CD4-positive, alpha-beta memory T cell (primary cell): ENCODE measurements at places on chromosomes 3 and 15.

- no peak for DNase-seq
These were observed 116.3 kb upstream of the MEF2A start for GRCh38 chr15:99449514-99449913.

GRCh38 chr3:28940530-28940929 is 340.3 kb upstream of the RBMS3 start:
- no peak for DNase-seq

DNA sequence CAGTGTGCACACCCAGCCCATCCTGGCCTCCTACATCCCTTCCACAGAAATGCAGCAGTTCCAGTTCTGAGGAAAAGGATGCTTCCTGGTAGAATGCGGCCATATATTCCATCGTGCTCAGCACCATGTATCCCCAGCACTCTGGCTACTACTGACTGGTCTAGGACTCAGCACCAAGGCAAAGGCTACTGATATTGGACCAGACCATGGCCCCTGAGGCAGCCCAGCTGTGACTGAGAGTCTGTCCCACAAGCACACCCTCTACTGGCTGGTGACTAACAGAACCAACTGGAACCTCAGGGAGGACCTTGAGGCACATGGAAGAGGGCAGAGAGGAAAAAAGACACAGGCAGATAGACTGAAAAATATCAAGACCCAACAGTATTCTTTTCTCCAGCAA is 30.0 kb downstream of the TARS3 start:
- DNase-seq = no peak

DNA sequence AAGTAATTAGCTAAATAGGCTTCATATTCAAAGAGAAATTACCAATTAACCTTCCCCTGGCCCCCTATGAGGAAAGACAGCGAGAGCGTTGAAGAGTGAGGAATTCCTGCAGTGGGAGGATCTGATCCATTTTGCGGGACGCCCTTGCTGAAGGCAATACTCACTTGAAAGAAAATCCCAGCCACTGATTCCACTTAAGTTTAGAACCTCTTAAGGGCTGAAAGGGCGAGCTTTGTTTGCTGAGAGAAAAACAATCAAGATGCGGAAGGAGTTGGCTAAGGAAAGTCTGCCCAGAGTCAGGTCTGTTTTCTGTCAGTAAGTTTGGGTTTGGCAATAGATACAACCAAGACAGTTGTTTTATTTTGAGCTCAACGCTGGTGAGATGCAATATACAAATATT is 102.8 kb upstream of the GBE1 start:
- DNase-seq = no peak

DNA sequence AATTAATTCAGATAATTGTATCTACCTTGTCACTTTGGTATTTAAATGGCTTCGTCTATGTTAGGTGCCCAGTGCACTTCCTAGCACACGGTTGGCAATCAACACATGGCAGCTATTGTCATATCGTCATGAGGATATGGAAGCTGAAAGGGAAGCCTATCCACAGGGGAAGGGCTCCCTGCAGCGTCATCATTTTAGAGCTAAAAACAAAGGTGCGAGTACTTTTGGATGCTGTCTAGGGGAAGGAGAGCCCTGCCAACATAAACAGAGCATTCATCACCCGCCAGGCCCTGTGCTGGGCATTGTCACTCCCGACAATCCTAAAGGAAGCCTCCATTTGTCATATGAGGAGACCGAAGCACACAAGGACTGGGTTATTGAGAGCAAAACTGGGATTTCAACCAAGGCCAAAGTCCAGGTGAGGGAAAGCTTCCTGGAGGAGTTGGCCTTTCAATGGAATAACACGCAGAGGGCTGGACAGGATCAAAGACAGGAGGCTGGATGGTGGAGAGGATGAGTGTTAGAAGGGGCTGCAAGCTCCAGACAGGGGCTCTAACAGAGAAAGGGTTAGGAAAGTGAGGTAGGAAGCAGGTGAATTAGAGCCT is 8.0 kb upstream of the PARL start:
- no peak for DNase-seq

DNA sequence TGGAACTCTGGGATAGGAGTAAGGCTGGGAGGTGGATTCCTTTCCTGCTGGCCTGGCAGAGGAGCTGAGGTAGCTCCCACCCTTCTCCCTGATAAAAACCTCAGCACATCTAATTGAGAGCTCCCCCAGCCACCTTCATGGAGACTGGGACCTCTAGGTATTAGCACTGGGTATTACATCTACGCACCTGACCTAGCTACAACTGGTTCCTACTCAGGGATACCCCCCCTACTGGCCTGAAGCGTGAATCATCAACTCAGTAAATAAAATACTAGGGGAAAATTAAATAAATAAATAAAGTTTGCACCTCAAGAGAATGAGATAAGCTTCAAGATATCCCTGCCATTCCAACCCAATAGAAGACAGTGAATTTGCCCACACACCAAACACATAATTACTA is 140.4 kb downstream of the NEK10 start:
- DNase-seq = no peak

GRCh38 chr3:61956236-61956635 is 394.9 kb downstream of the PTPRG start:
- no peak for DNase-seq

GRCh38 chr15:62450061-62450460 is 285.0 kb upstream of the C2CD4B start:
- DNase-seq = no peak
